Tibial nerve (tissue), 4 donors: ENCODE measurements at places on chromosomes 7 and 10. TPM values are rescaled to one million over a fixed set of nuclear protein-coding genes. Genes with fewer than 3 reads are reported as not detected.

The NPFFR1 gene
- 1.8 TPM for total RNA-seq

The FAM25C gene
- not detected for total RNA-seq

The JAZF1 gene
- 6.9 TPM for total RNA-seq

The C10orf95 gene
- total RNA-seq, result not detected

The SERPINE1 gene
- 10.5 TPM for total RNA-seq

The AASS gene
- total RNA-seq, result 141 TPM

The MSMB gene
- not detected for total RNA-seq

The XRCC2 gene
- total RNA-seq, result 0.60 TPM

The CTAGE4 gene
- 2.5 TPM for total RNA-seq
